Sciatic nerve (tissue), 2 donors: ENCODE measurements at places on chromosomes 16 and 17.

GRCh38 chr17:80987941-80988461 is 3.6 kb upstream of the CHMP6 start:
- peak; percentile 60 for DNase-seq

GRCh38 chr16:781346-782010 is 6.7 kb downstream of the RPUSD1 start:
- DNase-seq, result no peak

DNA sequence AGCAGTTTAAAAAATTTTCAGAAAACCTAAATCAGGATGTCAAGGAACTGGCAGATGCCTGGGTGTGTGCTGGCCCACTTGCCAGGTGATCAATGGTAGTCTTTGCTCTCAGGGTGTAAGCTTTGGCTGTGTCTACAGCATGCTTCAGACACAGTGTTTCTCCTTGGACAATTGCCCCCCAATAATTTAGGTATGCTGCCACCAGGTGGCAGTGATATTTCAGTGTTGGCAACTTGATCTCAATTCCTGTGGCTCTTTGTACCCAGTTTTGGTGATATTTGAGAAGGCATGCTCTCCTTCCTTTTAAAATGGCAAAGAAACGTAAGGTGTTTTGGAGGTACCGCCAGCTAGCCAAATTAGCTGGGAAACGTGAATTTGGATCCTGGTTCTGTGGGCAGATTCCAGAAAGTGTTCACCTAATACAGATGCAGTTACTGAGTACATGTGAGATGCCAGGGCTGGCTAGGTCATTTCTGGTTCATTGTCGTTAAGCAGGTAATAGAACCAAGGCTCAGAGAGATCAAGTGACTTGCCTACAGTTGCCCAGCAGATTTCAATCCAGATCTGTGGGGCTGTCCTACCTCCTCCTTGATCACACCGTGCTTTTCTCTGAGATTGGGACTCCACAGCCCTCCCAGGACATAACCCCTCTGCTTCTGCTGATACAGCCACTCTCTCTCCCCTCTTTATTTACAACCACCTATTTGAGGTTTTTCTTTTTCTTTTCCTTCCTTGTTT is 155.6 kb upstream of the PLCG2 start:
- no peak for DNase-seq

DNA sequence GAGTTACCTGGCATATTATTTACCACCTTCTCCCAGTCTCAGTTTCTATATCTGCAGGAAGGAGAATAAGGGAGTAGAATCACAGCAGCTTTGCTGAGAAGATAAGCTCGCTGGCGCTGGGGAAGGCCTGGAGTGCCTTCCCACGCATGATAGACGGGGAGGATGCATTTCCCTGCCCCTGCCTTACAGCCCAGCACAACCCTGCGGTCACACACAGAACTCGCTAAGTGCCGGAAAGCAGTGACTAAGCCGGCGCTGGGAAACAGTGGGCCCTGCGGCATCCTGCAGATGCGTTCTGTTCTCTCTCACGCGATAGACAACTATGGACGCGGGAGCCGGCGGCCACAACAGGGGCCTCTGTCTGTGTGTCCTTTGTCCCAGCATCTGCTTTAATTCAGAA is 4.8 kb downstream of the CA5A start:
- no peak for DNase-seq

GRCh38 chr17:69651921-69652320 is 237.4 kb downstream of the MAP2K6 start:
- DNase-seq, result no peak

DNA sequence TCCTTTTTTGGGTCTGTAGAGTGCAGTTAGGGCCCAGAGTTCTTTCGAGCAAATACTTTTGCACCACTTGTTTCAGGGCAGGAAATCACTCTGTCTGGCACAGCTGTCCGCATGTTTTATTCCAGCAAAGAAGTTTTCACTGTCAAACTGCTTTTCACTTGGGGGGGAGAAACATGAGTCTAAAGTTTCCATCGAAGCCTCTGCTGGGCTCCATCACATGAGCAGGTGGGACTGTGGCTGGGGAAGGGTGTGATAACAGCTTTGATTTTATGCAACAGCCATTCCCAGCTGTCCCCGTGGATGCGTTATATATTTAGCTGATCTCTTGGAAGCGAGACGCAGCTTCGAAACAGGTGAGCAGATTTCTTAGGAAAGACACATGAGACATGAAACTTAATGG is 288.6 kb downstream of the SNX29 start:
- DNase-seq, result no peak

DNA sequence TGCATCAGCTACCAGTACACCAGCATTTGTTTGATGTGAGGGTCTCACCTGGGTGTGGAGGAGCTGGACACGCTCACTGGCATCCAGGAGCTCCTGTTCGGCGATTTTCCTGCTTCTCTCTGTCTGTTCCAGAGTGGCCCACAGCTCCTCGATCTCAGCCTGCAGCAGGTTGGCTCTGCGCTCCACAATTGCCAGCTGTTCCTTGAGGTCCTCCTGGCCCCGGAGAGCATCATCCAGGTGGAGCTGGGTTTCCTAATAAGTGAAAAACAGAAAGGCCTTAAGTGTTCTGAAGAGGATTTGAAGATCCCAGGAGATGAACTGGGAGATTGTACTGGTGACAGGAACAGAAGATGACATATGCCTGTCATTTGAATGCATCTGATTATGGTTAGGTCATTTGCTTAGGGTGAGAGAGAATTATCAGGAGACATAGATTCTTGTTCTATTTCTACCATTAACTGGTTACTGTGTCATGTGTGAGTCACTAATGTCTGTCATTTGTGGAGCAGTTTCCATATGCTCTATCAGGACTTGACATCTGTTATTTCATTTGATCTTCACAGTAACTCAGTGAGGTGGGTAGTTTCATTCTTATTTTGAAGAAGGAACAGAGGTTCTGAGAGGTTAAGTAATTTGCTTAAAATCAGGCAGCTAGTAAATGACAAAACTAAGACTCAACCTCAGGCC is 21.5 kb upstream of the MYH13 start:
- DNase-seq, result no peak

- no peak for DNase-seq
Measured at GRCh38 chr16:78396673-78397072, 297.2 kb downstream of the WWOX start.

DNA sequence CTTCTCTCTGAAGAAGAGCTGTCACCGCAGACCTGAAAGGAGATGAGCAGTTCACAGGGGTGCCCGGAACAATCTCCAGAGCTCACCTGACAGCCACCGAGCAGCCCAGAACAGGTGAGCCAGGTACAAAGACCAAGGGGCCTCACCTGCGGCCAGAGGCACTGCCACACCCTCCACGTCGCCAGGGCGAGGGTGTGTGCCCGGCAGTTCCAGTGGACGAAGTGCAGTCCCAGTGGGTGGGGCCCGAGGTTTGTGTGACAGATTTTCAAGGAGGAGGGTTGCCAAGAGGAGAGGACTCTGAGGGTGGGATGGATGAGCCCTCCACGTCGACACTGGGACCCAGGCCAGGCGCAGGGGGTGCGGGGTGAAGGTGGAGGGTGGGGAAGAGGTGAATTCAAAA is 61.7 kb downstream of the SMPD3 start:
- no peak for DNase-seq

DNA sequence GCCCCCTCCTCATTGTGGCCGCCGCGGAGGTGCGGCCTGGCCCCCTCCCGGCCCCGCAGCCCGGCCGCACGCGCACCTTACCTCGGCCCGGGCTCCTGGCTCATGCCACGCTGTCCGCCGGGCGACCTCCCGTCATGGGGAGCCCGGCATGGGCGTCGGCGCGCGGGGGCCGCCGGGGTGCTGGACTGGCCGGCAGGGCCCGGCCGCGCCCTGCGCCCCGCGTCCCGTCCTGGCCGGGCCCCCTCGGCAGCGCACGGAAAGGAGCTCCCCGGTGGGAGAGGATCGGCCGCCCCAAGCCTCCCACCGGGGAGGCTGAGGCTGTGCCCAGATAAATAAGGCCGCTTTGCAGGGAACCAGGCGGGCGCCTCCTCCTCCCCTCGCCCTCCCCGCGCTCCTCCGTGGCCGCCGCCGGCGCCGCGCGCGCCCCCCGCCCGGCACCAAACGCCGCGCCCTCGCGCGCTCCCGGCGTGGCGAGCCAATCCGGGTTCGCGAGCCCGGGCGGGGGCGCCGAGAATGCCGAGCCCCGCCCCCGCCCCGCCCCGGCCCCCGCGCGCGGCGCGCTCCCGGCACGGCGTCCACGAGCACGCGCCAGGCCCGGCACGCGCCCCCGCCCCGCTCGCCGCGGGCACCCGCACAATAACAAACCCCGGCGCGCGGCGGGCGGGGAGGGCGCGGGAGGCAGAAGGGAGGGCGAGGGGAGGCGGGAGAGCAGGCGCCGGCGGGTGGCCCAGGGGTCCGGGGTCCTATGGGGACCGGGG is at the start of gene FBXL16:
Gene FBXL16 (minus strand): TSS at position 371 of the 758 bp plus-strand sequence. CDS start 8,396 bp downstream, outside the sequence.
- no peak for DNase-seq
